8988T (cell line): ENCODE measurements at places on chromosomes 6 and 20.

DNA sequence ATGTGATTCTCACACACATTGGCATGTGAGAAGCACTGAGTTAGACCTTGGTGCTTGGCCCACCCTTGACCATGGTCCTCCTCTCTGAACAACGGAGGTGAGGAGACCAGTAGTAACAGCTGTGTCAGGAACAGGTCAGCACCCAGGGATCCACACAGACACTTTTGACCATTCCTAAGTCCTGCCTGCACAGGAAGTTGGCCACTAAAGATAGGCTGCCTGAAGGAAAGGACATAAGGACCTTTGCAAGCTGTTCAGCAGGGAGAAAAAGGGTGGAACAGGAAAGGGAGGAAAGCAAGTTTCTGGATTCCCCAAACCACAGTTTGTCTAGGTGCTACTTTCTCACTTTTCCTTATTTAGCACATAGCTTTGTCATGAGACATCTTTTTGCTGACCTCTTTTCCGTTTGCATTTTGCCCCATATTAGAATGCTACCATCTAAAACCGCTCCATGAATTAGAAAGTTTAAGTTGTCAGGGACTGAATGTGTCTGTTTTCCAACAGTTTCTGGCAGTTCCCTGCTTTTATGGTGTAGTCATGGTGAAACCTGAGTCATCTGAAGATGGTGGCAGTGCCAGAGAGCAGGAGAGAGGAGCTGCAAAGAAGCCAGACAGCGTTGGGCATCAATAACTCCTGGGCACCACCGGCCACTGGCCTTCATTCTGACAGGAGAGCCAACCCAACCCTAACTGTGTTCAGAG, 1.1 kb upstream of the CD109 start:
- no peak for DNase-seq

- no peak for DNase-seq
These were observed 850.5 kb upstream of the MAP3K7 start for GRCh38 chr6:91437315-91437729.

GRCh38 chr20:35304956-35305355, 12.7 kb upstream of the FAM83C start:
- DNase-seq = no peak

GRCh38 chr20:2748551-2749342, 51.7 kb downstream of the CPXM1 start:
- no peak for DNase-seq

- DNase-seq = no peak
These were observed 420.9 kb downstream of the CDKAL1 start for GRCh38 chr6:20955131-20955530.

DNA sequence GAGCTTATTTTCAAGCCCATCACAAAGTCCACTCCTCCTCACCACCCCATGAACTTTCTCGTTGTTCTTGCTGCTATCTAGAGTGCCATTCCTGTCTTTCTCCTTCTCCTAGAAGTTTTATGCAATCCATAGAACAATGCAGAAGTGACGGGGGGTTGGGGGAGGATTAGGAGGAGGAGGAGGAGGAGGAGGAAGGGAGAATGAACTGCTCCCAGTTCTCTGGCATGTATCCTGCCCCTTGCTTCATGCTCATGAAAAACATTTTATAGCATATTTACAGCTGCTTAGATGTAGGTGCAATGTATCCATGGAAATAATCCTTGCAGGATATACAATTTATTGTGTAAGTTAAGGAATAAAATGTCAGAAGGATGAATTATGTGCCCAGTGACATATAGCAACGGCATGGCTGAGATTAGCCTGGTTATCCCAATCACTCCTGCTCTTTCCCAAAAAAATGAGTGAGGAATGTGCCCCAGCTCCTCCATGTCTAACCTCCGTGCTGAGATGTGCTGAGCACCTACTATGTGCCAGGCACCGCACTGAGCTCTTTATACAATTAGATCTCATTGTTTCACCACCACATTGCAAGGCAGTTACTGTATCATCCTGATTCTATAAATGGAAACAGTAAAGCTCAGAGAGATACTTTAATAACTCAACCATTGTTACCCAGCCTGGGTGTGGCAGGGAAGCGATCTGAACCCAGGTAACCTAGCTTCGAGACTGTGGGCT, 41.6 kb upstream of the TFAP2C start:
- DNase-seq = no peak

DNA sequence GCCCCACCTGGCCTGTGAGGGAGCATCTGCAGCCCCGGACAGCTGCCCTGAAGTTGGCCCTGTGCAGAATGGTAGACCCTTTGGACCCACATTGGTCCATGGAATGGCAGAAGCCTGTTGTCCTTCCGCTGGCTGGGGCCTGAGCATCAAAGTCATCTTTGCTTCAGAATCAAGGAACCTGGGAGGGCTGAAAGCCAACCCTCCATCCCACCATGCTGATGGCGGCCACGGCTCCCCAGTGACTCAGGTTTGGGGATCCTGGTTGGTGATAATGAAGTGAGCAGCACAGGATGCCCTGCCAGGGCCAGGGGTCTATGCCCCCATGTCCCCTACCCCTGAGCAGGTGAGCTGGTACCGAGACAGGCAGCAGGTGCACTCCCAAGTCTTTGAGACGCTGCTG, 52.8 kb downstream of the YTHDF1 start:
- no peak for DNase-seq
